CD4-positive, alpha-beta T cell treated with Interleukin-6 at 100 ng/mL for 8 hours (primary cell): ENCODE measurements at places on chromosomes 4 and X.

DNA sequence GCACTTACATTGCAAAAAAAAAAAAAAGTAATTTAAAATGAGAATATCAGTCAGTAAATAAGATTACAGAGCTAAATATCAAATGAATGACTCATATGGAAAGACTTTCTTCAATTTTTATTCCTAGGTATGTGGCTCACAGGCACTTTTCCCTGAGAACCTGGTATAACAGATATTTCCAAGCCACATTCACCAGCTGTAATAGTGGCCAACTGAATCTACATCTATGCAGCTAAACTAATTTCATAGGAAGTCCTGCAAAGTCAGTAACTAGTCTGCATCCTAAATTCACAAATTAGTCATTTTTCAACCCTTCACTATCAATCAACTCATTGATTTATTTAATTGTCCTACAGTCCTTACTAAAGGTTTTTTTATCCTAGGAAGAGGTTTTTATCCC lies 5.6 kb downstream of the PDE5A start:
- no peak for DNase-seq

DNA sequence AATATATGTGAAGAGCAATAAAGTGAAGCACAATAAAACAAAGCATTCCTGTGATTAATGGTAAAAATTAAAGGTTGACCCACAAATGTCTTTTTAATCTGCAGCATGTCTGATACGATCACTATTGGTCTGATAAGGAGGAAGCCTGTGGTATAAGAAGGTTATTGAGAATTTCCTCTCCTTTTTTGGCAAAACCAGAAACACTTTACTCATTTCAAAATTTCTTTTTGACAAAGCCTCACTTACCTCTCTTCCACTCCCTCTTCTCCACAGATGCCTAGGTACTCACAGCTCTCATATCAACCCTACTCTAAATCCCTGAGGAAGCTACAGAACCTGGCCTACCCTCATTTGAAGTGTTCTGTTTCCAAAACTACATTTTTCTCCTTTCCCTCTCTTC lies 56.1 kb downstream of the TSPAN5 start:
- no peak for DNase-seq

- no peak for DNase-seq
Measured at GRCh38 chr4:158936238-158936637, 166.6 kb upstream of the RAPGEF2 start.

GRCh38 chr4:150007512-150007911 lies 70.7 kb upstream of the DCLK2 start:
- DNase-seq = no peak

- no peak for DNase-seq
Measured at GRCh38 chrX:108270280-108270679, 167.9 kb downstream of the COL4A6 start.

- no peak for DNase-seq
Measured at GRCh38 chrX:101787934-101788333, 128.3 kb upstream of the ARMCX2 start.

GRCh38 chr4:137274404-137274803 lies 257.9 kb downstream of the PCDH18 start:
- DNase-seq = no peak

GRCh38 chrX:17654116-17654515 lies 83.2 kb upstream of the SCML1 start:
- peak; percentile 31 for DNase-seq

DNA sequence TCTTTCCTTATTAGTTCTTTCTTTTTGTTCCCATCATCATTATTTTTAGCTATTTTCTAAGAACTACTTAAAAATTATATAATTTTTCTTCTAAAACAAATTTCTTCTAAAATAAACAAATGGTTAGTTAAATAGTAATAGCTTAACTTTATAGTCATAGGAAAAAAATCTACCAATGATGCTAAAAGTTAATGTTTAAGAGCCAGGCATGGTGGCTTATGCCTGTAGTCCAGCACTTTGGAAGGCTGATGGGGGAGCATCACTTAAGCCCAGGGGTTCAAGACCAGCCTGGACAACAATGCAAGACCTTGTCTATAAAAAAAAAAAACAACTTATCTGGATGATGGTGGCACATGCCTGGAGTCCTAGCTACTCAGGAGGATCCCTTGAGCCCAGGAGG lies 127.1 kb upstream of the ANXA3 start:
- DNase-seq = no peak

DNA sequence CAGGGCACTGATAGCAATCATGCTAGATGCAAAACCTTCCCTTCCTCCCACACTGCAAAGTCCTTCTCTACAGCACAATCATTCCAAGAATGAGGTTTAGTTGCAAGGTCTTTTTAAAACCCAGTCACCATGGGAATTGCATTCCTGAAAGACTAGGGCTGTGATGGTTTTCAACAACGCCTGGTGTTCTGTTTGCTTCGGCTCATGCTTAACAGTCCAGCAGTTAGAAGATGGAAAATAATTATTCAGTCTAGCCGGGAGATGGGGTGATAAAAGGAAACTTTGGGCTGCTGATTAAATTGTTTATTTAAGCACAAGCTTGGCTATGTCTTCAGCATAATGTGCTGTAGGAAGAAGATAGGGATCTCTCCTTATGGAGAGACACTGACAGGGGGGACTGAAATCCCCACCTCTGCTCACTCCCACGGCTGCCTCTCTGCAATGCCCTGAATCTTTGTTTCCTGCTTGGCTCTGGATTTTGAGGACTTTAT lies 211.4 kb downstream of the MID1IP1 start:
- no peak for DNase-seq

DNA sequence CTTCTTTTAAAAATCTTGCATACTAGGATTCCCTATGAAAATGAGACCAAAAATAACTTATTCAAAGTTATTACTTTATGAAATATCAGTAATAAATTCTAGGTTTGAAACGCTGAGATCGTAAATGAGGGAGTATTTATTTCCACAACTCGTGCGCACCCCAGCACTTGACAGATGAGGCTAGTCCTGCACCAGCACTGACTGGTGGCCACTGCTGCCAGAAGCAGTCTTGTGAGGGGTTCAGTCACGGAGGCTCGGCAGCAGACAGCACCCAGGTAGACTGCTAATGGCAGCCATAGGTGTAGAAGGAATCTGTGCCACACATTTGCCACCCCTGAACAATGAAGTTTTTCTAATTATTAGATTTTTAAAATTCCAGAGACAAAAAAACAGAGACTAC lies 248.7 kb downstream of the CAMK2D start:
- no peak for DNase-seq

DNA sequence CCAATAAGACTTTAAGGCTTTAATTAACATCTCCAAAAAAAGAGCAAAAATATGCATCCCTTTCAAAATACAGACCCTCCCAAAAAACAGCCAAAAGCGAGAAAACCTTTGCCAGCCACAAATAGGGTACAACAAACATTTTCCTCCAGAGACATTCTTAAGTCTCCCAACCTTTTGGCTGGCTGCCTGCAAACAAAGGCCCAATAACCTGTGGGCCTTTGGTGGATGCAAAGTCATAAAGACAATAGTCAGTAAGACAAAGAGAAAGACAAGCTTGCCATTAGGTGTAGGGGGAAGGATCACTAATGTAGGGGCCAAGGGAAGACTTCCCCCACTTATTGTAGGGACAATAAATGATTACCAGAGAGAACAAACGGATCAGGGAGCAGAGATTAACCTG lies 215.5 kb upstream of the ZFP42 start:
- DNase-seq = no peak

- no peak for DNase-seq
Measured at GRCh38 chr4:17763416-17763815, 18.0 kb downstream of the FAM184B start.

DNA sequence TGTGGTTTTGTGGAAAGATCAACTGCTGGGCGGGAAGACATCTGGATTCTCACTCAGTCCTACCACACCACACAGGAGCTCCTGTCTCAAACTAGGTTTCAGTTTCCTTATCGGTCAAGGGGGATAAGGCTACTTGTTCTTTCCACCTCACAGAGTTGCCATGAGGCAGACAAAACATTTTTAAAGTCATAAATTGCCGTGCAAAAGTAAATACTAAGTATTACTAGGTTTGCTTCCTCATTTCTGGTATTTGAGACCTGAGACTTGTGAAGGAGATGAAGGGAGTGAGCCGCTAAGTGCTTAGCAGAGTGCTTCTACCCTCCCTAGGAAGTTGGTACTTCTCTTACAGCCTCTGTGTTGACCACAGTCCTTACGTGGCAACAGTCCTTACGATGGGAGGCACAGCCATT lies 1.5 kb downstream of the LAP3 start:
- no peak for DNase-seq

DNA sequence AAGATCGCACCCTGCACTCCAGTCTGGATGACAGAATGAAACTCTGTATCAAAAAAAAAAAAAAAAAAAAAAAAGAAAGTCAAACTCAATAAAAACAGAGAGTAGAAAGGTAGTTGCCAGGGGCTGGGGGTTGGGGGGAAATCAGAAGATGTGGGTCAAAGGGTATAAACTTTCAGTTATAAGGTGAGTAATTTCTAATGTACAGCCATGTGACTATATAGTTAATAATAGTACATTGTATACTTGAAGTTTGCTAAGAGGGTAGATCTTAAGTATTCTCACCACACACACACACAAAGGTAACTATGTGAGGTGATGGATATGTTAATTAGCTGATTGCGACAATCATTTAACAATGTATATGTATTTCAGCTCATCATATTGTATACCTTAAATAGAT lies 11.5 kb downstream of the HERC6 start:
- no peak for DNase-seq

- DNase-seq = no peak
Measured at GRCh38 chrX:125306335-125306866, 13.3 kb upstream of the TEX13C start.

GRCh38 chrX:130190801-130191200 lies 19.0 kb downstream of the RAB33A start:
- no peak for DNase-seq

GRCh38 chrX:56219700-56220099 lies 12.5 kb upstream of the KLF8 start:
- no peak for DNase-seq
